ENCODE measurements at places on chromosomes 11 and 22.

DNA sequence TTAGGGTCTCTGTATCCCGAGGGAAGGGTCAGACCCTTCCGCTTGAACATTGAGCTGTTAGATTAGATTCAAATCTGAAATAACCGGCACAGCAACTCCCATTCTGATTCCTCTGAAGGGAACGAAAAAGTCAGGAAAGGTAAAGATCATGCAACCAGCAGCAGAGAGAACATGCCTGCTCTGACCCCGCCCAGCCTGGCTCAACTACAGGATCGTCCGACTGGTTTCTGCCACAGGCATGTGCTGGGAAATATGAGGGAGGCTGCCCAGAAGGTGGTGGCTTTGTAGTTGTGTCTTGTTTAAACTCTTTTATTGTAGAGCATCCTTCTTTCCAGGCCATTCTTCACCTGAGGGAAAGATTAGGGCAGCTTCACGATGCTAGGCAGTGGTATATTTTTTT lies 5.0 kb upstream of the MTNR1B start:
- DNase-seq, result no peak

DNA sequence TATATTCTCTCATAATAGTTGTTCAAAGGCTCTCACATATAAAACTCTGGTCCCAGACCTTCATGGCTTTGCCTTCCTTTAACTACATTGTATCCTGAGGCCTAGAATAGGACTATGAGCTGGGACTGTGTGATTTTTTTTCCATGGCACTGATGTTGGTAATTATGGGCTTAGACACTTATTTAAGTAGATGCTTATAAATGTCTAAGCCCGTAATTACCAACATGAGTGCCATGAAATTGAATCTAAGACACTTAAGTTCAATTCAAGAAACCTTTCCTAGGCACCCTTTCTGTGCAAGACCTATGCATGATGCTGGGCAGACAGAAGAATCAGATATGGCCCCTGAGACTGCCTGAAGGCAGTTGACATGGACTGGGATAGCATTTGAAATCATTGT lies 63.0 kb downstream of the P4HA3 start:
- no peak for DNase-seq

DNA sequence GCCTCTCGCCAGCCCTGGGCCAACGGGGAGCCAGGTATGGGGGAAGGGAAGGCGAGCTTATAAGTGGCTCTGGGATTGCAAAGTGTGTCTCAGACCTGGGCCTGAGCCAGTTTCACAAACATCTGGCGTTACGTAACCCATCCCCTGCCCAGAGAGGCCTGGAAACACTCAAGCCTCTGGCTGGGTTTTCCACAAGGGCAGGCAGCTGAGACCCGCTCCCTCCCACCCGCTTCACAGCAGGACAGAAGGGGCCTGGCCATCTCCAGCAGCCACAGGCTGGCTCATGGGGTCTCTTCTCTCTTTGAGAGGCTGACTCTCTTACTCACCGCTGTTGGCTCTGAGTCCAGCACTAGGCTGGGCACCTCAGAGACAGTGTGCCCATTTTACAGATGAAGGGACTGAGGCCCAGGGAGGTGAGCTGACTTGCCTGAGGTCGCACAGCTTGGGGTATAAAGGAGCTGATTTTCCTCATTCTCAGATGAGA lies 44.5 kb downstream of the TRIOBP start:
- DNase-seq, result peak; percentile 55

DNA sequence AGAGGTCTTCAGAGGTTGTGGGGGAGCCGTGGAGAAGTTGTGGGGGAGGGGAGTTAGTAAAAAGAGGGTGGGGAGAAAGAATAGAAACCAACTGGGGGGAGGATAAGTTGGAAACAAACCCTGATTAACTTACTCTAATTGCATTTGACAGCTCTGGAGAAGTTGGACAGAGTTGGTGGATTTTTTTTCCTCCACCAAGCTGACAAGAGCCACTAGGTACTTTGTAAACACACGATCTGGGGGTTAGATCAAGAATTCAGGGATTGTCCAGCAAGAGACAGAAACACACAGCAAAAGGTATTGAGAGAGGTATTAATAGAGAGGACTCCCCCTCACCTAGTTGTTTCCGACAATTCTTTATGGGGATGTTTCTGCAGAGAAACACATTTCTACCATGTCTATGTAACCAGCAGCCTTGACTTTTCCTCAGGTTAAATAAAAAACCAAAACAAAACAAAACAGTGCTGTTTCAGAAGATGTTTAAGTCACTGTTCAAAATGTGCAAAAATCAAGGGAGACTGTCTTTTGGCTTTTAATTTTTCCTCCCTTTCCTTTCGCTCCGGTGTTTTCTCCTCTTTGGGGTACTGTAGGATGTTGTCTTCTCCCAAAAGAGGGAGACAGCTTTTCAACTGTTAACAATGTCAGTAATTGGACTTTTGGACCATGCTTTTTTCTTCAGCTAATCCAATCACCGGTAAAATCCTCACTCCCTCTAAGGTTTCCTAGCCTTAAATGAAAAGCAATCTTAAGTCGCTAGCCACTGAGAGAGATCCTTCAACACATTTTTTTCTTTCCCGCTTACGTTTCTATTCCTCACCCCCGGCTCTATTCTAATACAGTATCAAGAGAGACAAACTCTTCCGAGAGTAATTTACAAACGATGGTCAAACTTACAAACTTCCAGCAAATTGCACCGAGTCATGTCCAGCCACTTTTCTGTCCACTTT lies 708 bp downstream of the MAML2 start:
- DNase-seq, result no peak
